Ascending aorta (tissue), 2 donors: ENCODE measurements at places on chromosomes 1 and 21. TPM values are rescaled to one million over a fixed set of nuclear protein-coding genes. Genes with fewer than 3 reads are reported as not detected.
A peak's percentile ranks its signal among the peaks of the same experiment; 100 is the strongest.

The CD1E gene
- not detected for total RNA-seq

The OR2M3 gene
- not detected for total RNA-seq

The F13B gene
- not detected for total RNA-seq

GRCh38 chr1:110006516-110006915 lies 22.0 kb downstream of the AHCYL1 start:
- no peak for DNase-seq

GRCh38 chr1:201750934-201751333 lies 78.0 kb upstream of the IPO9 start:
- DNase-seq: peak; percentile 78

The CFHR2 gene
- not detected for total RNA-seq

The RGSL1 gene
- total RNA-seq: not detected

DNA sequence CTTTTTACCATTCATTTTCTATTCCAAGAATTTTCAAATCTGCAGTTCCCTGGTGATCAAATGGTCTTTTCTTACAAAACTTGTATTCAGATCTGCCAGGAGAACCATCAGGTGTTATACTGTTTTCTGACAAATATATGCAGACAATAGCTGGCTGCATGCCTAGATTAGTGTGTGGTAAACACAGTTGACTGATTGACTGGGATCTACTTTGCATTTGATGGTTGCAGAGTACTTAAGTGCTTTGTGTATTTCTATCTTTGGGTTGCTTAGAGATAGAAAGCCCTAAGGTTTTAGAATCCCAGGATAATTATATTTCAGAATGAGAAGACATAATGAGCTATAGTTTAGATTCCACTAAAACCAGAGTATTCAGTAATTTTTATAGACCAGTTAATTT lies 102.0 kb upstream of the CHODL start:
- DNase-seq: no peak

The OR2T2 gene
- total RNA-seq: not detected

- DNase-seq: no peak
Measured at GRCh38 chr21:35020436-35020835, 28.7 kb downstream of the RUNX1 start.

The NPHP4 gene
- total RNA-seq: 8.2 TPM

DNA sequence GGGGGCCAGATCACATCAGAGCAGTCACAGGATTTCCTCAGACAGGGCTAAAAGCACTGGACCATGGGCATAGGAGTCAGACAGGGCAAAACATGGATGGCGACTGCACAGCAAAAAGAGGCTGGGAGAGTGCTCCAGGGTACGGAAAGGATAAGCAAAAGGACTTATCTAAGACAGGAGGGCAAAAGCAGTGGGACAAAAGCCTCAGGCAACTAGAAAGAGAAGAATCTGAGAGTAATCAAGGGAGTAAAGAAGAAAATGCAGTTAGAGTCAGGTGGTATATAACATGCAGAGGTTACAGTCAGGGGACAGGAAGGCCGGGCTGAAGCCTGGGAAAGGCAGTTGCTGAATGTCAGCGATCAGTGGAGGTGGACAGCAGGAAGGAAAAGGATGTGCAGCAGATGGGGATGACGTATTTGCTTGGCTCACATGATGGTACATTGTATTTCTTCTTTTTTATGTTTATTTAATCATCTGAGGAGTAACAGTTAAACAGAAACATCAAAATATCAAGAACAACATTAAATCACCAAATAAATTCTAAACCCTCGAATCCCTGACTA lies 63.1 kb upstream of the CNN3 start:
- DNase-seq: no peak

The TRIM67 gene
- not detected for total RNA-seq

DNA sequence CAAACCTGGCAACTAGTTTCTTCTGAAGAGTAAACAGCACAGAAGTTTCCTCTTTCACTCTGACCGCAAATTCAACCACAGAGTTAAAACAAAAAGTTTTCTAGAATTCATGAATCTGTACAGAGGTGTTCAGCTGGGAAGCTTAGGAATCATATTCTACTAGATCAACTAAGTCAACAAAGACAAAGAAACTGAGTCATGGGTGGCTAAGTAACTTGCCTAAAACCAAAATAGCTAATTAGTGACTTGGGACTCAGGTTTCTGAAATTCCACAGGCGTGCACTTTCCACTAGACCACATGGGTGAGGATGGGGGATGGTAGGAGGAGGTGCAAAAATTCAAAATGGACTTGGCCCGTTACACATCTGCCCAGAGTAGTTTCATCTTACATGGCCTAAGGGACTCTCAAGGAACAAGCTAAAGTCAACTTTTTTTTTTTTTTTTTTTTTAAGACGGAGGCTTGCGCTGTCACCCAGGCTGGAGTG lies 25.8 kb downstream of the PTPN14 start:
- no peak for DNase-seq

GRCh38 chr21:21159253-21159899 lies 161.2 kb downstream of the NCAM2 start:
- DNase-seq: no peak

The ACTL8 gene
- total RNA-seq: not detected

The DCLRE1B gene
- 1.9 TPM for total RNA-seq

DNA sequence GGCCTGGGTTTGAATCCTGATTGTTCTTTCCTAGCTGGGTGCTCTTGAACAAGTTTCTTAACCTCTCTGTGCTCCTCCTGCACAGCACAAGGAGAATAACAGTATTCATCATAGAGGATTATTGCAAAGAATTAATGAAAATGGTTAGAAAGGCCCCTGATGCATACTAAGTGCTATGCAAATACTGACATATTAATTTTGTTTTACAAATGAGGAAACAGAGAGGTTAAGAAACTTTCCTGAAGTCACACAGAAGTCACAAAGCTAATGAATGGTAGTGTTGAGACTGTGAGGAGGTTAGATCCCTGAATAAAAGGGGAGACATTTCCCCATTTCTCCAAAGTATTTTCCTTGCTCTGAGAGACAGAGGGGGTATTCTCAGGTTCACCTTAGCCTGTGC lies 99.0 kb downstream of the KCNJ6 start:
- DNase-seq: no peak

The RBP7 gene
- 119 TPM for total RNA-seq
